Stimulated activated CD4-positive, alpha-beta T cell treated with anti-CD3 and anti-CD28 coated beads, Interleukin-1b, Interleukin-23, amount 100 ng/mL, for 48 hours (primary cell): ENCODE measurements at places on chromosomes 2 and 18.

DNA sequence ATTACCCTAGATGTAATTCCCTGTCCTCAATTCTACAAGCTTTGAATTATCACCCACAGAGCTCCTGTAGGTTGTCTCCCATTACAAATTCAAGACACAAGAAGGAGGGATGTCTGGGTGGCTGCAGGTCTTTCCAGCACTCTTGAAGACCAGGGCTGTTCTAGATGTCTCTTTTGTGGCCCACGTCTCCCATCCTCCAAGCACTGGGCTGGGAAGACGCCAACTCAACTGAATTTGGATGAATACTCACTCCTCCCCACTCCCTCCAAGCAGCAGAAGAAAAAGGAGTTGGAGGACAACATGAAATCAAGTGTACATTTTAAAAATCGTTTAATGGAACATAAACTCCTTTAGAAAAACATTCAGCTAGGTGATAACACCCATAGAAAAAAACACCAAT lies 31.2 kb downstream of the SMAD7 start:
- DNase-seq: no peak

DNA sequence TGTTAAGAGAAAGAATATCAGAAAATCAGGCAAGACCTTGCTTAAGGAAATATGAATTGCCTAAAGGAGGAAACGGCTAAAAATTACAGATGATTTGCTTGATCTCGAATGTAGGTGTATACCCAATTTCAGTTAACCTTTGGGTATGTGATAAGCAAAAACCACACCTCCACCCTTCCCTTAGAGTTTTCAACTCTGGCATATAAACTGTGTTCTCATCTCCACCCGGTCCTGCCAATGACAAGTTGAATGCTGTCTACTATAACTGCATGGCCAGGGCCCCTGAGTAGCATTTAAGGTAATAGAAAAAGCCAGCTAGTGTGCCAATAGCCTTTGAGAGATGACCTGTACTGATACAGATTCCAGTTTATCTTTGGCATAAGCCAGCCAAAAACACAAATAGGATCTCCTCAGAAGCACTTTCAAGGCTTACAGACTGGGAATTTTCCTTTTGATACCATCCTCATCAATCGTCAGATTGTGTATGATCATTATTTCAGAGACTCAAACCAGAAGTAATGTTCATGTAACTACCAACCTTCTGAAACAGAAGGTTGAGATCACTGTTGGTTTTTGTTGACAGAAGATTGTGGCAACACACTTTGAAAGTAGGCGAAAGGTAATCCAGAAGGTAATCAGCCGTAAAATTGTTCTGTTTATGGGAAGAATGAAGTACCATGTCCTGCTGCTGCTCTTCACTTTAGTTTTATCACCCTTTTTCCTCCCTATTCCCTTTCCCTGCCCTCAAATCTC lies 163.1 kb downstream of the GFPT1 start:
- DNase-seq: no peak

DNA sequence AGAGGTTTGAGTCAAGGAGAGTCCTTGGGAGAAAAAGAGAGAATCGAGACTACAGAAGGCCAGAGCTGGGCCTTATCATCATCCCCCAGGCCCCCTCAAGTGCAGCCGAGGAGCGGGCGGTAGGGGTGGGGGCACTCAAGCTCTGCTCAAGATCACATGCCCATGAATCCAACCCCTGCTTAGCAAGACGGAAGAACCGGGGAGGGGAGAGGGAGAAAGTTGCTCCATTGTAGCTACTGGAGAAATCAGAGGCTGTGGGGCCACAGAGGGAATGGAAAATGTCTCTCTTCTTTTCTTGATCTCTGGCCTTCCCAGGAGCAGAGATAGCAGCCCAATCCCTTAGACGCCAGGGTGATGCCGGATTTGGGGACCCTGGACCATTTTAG lies 14.6 kb downstream of the SLC4A3 start:
- DNase-seq: no peak

DNA sequence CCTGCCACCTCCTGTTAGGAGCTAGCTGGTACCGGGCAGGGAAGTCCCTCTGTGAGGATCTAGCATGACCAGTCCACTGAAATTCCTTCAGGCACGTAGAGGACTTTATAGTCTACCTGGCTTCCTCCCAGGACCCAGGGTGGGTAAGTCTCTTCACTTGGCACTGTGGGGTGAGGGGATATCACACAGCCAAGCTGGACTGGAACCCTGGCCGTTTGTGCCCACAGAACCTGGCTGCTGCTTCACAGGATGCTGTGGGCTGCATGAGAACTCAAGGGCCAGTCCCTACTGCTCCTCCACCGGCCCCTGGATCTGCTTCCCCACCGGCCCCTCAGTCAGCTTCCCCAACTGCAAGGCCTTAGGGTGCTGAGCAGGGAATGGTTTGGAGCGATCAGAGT lies 35.8 kb downstream of the HS1BP3 start:
- DNase-seq: no peak

- no peak for DNase-seq
These were observed 119.8 kb upstream of the SMAD7 start for GRCh38 chr18:49070552-49070951.

DNA sequence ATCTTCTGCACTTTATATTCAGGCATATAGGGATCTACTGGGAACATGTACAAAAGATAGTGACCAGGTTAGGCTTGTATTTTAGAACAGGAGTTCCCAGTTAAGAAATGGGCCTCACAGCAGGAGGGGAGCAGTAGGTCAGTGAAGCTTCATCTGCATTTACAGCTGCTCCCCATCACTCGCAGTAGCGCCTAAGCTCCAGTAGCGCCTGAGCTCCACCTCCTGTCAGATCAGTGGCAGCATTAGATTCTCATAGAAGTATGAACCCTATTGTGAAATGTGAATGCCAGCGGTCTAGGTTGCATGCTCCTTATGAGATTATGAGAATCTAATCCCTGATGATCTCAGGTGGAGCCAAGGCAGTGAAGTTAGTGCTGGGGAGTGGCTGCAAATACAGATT lies 224.4 kb upstream of the CYRIA start:
- DNase-seq: no peak

DNA sequence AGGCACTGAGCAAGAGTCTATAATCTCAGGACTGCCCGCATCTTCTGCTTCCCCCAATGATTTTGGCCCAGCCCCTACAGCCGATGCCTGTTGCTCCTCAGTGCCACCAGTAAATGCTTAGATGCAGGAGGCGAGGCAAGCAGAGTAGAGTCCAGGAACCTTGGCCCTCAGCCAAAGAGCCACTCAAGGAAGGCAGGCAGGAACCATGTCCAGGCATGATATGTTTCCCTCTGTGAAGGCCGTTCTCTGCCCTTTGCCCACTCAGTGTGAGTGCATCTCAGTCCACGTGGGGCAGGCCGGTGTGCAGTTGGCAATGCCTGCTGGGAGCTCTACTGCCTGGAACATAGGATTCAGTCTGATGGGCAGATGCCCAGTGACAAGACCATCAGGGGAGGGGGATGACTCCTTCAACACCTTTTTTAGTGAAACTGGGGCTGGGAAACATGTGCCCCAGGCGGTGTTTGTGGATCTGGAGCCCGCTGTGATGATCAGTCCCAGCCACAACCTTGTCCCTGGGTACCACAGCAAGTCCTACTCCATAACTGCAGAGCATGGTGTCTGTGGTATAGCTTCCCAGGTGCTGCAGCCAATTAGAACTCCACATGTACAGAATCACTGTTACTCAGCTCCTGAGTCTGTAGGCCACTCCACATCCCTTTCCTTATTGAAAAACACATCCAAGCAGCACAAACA lies 9.7 kb upstream of the DNAJB2 start:
- DNase-seq: no peak

DNA sequence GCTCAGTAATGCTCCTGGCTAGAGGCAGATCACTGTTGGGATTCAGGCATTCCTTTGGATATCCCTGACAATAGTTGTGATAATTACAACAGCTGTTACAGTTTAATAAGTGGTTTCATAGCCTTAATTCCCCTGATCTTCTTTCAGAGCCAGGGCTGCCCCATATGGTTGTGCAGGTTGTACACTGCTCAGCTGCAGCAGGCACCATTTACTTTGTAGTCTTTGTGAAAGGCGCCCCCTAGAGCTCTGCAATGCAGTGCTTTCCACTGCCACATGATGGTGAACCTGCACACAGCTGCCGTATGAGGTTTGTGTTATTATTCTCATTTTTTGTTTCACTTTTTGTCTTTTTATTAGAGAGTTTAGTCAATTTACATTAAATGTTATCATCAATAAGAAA lies 239.1 kb downstream of the KCNS3 start:
- no peak for DNase-seq
